ENCODE measurements at places on chromosomes 16 and 17.

GRCh38 chr16:19680881-19681340, 37.1 kb downstream of the KNOP1 start:
- no peak for DNase-seq

DNA sequence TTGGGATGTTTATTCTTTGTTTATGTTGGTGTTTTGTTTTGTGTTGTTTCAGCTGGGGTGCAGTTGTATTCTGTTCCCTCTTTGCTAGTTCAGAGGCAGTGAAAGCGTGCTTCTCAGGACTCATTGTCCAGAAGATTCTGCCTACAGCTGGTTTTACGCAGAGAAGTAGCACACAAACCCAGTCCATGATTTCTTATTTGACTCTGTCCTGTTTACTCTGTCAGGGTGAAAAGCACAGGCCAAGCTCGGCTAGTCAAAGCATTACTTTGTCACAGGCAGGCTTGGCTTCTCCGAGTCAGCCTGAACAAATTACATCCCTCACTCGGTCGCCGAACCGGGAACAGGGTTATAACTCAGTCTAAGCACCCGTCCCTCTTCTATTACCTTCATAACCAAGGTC, 435.0 kb downstream of the MAF start:
- no peak for DNase-seq

- DNase-seq = no peak
Observed at GRCh38 chr16:66927918-66928649, 2.7 kb upstream of the RRAD start.

- no peak for DNase-seq
Observed at GRCh38 chr17:15928286-15928785, 16.6 kb upstream of the ADORA2B start.

DNA sequence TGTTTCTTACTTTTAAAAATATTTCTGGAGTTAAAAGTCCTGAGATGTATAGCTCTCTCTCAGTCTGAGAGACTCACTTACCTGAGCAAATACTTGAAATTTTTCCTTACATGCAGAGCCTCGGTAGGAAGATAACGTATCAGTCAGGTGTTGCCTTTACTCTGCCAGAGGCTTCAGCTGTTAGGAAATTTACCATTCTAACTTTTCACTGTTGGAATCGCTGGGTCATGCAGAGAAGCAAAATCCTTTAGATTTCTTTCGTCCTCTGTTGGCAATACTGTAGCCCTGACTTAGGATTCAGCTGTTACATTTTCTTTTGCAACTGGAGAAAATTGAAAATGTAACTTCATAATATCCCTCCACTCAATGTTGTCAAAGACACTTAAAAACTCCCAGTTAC, 20.0 kb upstream of the KCNJ16 start:
- no peak for DNase-seq

DNA sequence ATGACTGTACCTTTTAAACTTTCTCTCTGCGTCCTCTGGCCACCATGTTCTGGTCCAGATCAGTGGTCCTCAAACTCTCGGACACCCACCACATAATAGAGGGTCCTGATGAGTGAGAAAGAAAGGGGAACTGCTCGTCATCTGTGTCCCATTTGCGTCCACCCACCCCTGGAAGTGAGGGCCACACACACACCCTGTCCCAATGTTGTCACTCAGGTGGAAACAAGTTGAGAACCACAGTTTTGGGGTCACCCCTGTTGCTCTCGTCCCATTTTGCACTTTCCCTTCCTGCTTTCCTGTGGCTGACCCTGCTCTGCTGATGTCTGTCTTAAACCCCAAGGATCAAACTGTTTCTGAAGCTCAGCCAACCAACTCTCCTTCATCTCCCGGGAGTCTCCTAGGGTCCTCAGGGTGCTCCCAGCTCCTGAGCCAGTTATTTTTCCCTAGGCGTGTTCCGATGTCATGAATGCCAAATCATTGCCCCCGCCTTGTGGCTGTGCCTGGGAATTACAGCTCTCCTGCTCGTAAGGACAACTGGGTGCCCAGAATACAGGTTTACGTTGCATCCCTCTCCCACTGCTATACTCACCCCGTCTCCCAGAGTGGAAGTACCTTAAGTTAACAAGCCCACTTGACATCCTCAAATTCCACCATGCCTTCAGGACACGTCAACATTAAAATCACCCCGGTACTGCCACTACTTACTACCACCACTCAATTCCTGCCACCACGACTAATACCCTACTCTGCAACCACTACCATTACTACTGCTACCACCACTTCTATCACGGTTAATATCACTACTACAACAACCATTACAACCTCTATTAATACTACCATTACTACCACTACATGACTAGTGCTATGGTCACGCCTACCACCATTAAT, 26.0 kb upstream of the HNF1B start:
- DNase-seq = no peak

DNA sequence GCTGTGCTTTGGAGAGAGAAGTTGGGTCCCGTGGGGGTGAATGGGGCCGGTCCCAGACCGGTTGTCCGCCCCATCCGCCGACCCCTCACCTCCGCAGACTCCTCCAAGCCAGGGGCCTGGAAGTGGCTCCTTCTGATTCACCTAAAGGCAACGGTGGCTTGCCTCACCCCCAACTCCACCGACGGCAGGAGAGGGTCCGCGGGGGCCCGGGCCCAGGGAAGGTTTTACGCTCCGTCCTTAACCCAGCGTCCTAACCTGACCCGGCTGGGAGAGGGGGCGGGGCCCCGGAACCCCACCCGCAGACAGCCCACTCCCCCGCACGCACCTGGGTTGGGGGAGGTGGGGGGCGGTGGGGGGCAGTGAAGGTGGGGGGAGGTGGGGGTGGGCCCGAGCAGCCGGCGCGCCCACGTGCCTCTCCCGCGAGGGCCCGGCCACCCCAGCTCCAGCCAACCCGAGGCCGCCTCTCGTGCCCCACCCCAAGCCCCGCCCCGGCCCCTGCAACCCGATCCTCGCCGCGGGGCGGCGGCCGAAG, 12.7 kb upstream of the CD300A start:
- DNase-seq = no peak

GRCh38 chr17:72407931-72408330, 287.1 kb downstream of the SOX9 start:
- DNase-seq = no peak

DNA sequence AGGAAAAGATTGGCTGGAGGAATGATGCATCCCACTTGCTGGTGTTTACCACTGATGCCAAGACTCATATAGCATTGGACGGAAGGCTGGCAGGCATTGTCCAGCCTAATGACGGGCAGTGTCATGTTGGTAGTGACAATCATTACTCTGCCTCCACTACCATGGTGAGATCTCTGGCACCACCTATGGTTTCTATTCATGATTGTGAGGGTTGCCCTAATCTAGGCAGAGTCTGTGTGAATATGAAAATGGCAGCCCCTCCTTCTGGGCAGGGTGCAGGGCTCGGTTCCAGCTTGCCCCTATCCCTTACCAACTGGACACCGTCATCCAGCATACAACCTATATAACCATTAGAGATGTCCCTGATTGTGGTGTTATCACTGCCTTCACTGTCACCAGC, 33.4 kb downstream of the ITGB3 start:
- no peak for DNase-seq
